ENCODE measurements at places on chromosomes 3 and 15.

GRCh38 chr15:29854413-29854812 lies 32.1 kb upstream of the TJP1 start:
- peak; percentile 26 for DNase-seq

- DNase-seq: no peak
Observed at GRCh38 chr3:63972196-63972595, 51.1 kb downstream of the PSMD6 start.

DNA sequence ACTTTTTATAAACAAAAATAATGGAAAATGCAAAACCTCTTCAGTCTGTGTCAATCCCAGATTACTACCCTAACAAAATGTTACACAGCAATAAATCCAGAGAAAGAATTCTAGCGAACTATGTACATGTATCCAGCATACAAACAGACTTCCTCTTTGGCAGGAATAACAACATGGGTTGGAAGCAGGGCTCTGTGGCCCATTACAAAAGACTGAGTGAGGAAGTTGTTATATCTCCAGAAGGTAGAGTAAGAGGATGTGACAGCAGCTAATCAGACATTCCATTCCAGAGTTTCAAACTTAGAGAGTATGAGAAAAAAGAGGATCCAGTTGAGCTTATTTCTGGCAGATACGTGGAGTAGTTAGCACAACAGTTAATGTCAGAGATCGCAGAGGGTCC lies 294.0 kb upstream of the PLSCR5 start:
- DNase-seq: no peak

DNA sequence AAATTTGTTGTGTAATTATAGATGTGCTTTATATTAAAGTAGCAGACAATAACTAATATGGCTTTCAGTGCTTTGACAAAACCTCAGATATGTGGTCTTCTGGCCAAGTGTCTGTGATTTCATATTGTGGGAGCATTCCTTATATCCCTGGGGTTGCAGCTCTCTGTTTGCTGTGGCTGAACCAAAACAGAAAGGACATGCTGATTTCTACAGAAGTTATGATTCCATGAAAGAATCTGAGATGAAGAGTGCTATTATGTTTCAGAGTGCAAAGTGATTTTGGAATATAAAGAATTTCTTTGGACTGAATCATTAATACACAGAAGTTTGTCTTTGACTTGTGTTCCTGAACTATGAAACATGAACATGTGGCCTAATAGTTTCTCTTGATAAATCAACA lies 36.5 kb downstream of the CDV3 start:
- no peak for DNase-seq

- no peak for DNase-seq
Observed at GRCh38 chr15:43776101-43776717, 557 bp downstream of the ELL3 start.

GRCh38 chr3:118808723-118809122 lies 225.9 kb downstream of the IGSF11 start:
- DNase-seq: no peak

DNA sequence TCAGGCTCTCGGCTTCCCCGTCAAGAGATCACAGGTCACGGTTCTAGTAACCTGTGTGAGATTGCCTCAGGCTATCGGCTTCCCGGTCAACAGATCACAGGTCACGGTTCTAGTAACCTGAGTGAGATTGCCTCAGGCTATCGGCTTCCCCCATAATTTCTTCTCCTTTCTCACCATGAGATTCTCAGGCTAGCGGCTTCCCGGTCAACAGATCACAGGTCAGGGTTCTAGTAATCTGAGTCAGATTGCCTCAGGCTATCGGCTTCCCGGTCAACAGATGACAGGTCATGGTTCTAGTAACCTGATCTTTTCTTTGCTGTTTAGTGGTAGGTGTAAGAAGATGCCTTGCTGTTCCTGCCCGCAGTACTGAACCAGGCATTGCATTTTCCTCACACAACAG lies 418.2 kb upstream of the ZNF717 start:
- DNase-seq: no peak

- DNase-seq: no peak
Observed at GRCh38 chr3:46934072-46934471, 42.5 kb downstream of the CCDC12 start.

DNA sequence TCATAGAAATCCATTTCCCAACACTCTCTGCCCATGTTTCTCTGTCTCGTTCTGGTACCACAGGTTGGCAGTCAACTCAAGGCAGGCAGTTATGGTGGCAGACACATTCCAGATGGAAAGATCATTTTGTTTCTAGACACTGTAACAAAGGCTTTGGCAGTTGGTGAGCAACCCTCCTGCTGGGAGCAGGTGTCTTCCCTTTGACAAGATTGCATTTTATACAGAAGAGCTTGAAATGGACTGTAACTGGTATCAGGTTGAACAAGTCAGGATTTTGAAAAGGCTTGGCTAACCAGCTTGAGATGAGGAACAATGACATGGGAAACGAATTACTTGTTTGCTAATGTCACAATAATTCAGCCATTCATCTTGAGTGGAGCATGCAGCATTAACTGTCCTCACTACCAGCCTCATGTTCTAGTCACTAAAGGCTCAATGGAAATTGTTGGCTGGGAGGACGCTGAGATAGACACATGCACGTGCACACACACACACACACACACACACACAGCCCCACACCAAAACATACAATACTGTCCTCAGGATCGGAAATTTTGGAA lies 170.0 kb downstream of the SEMA6D start:
- no peak for DNase-seq

DNA sequence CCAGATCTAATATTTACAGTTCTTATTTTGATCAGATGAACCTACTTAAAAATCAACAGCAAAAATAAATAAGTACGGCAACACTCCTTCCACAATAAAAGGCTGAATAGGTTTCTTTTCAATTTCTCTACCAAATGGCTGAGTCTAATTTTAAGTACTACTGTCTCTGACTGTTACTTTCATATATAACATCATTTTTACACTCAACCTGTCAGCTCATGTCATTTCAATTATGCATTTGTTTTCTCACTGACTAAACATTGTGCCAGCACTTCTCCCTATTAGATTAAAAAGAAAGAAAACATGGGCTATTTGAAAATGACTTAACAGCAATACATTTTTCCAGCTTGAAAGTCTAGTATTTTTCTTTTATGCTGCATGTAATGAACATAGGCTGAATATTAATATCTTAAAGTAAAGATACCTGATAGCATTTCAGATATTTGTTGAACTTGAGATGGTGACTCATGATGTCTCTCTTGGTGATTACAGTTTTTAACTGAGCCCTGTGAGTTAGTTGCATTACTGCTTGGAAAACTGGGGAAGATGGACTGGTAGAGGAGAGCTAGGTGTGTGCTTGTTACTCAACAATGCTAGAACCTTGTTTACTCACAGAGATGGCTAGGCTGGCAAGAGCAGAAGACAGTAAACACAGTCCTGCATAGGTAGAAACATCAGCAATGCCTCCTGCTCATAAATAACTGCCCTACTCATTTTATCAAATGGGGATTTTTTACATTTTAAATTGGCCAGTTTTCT lies 73.9 kb downstream of the PEX5L start:
- DNase-seq: no peak

DNA sequence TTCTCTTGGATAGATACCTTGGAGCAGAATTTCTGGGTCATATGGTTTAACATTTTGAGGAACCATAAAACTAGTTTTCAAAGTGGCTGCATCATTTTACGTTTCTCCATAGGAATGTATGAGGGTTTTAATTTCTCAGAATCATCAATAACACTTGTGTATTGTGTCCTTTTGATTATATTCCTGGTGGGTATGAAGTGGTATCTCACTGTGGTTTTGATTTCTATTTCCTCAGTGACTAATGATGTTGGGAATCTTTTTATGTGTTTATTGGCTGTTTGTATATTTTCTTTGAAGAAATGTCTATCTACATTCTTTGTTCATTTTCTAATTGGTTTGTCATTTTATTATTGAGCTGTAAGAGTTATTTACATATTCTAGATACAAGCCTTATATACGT lies 28.8 kb downstream of the CDIN1 start:
- DNase-seq: no peak

DNA sequence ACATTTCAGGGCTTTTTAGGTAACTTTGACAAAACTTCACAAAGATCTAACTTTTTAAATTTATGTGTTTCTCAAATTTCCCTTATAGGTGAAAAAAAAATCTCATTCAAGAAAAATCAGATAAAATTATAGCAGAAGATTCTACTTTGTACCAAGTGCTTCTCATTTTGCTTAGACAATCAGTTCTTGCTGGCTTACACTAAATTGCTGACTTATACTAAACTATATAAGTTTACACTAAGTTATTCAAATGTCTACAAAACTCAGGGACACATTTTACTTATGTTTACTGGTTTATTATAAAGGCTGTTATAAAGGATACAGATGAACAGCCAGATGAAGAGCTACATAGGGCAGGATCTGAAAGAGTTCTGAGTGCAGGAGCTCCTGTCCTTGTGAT lies 195.1 kb downstream of the ZPLD1 start:
- no peak for DNase-seq
